RCC 7860 (cell line): ENCODE measurements at places on chromosomes 2 and 18.
A peak's percentile ranks its signal among the peaks of the same experiment; 100 is the strongest.

- peak; percentile 18 for DNase-seq
Measured at GRCh38 chr2:160387558-160388262, 105.9 kb downstream of the RBMS1 start.

GRCh38 chr2:172462849-172463381, 35.5 kb downstream of the ITGA6 start:
- peak; percentile 16 for DNase-seq

DNA sequence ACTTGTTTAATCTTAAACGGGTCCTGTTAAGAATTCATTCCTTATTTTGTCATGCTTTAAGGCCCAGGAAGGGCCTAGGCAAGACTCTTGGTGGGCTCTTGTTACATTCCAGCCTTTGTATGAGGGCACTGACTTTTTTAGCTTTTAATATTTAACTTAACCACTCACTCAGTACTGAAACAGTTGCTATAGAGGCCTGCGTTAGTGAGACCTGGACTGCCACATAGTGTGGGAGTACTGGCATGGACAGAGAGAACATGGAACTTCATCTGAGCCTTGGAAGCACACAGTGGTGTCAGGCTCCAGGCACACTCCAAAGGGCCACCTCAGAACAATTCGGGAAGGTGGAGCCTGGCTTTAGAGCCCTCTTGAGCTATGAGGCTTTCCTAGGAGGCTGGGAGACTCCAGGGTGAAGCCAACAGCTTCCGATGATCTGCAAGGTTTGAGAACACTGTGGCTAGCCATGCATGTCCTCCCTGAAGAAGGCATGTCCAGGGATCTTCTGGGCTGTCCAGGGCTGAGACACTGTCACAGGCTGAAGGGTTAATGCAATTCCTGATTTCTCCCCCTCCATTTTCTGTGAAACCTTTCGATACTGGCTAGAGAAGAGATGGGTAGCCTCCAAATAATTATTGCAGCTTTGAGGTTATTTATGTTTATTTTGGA, 155.4 kb upstream of the ACAA2 start:
- peak; percentile 64 for DNase-seq

- no peak for DNase-seq
Measured at GRCh38 chr18:37307181-37307580, 258.4 kb downstream of the CELF4 start.

DNA sequence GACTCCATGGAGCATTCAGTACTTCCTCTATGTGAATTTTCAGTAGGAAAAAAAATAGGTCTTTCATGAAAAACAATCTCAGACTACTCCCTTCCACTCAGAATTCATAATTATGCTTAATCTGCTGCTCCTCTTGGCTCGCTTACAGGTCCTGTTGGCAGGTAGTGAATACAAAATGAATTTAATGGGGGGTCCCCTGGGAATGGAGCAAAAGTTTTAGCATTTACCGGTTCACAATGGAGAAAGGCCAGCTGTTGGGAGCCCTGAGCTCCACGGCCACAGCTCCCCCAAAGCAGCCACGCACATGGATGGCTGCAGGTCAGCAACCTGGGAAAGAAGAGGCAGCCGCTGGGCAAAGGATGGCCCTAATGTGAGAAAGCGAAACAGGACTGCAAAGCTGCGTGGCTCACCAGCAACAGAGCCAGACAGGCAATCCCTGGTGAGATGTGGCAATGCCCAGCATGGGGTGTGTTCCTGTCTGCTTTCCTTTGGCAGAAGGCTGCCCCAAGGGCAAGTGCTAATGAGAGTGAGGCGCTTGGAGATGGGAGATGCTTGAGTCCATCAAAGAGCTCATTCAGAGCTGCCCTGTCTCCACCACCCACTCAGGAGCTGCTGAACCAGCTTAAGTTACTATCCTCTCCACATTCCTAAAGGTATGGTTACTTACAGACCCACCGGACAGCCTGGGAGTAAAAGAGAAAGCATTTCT, 447.4 kb downstream of the EPHA4 start:
- no peak for DNase-seq

DNA sequence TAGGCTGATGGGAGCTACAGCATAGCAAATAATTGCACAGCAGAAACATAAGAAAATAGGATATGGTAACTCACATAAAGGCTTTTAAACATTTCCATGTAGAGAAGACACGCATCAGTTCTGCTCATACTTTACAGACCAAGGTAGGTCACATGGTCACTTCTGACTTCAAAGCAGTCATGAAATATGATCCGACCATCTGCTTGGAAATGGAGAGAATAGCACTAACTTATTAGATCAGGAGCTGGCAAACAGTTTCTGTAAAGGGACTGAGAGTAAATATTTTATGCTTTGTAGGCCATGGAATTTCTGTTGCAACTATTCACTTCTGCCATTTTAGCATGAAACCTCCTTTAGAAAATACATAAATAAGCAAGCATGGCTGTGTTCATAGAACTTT, 936.6 kb upstream of the FANCL start:
- no peak for DNase-seq

DNA sequence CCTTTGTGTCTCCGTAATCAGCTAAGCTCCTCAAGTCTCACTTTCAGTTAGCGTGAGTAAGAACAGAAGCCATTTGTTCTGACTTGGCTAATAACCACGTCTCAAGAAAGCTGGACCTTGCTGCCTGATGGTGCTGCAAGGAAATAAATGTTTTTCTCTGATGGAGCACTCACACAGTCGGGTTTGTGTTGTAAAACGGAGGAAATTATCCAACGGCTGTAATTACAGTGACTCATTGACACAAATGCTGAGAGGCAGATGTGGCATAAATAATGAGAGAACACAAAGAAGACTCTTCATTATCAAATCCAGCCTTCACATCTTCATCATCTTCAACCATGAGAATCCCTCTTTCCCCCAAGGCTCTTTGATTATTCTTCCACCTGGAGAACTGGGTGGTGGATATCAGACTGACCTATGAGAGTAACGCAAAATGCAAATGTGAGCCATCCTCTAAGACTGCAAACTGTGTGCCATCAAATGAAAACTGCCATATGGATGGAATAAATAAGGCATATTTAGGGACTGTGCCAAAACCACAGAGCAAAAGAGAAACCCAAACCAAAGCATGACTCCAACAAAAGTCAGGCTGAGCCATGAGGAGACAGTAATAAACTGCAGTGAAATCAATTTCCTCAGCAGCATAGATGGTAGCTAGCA, 252.6 kb downstream of the RND3 start:
- DNase-seq, result no peak
